ENCODE measurements at places on chromosomes 16 and 17. TPM values are rescaled to one million over a fixed set of nuclear protein-coding genes. Genes with fewer than 3 reads are reported as not detected.

The COPRS gene
- total RNA-seq: 22.4 TPM

The CDYL2 gene
- total RNA-seq: 125 TPM

The SLC6A2 gene
- not detected for total RNA-seq

The MAPK8IP3 gene
- 122 TPM for total RNA-seq

The KRTAP4-3 gene
- not detected for total RNA-seq

The CHP2 gene
- not detected for total RNA-seq

The C17orf78 gene
- total RNA-seq: not detected

The FA2H gene
- total RNA-seq: 0.15 TPM

The NHERF2 gene
- 2.4 TPM for total RNA-seq

The HSD11B2 gene
- 0.29 TPM for total RNA-seq

The ACSM2A gene
- total RNA-seq: not detected

The KRT12 gene
- not detected for total RNA-seq

The TBC1D3K gene
- not detected for total RNA-seq

The CHST4 gene
- not detected for total RNA-seq

The MC1R gene
- total RNA-seq: 9.1 TPM

All from T-helper 1 cell treated with Interleukin-12 subunit alpha and Interleukin-12 subunit beta and Interleukin-4 antibody, amounts not matched to agents 30 ng/mL and 1 ng/mL, for 36 hours (primary cell).